ENCODE measurements at places on chromosomes 5 and 9. TPM values are rescaled to one million over a fixed set of nuclear protein-coding genes. Genes with fewer than 3 reads are reported as not detected.

- no peak for DNase-seq
These were observed 94.7 kb downstream of the GCNT1 start for GRCh38 chr9:76553680-76554079.

- DNase-seq = peak; percentile 47
These were observed 19.5 kb upstream of the ARAP3 start for GRCh38 chr5:141701360-141702119.

- no peak for DNase-seq
These were observed 41.4 kb upstream of the PJA2 start for GRCh38 chr5:109451146-109451545.

DNA sequence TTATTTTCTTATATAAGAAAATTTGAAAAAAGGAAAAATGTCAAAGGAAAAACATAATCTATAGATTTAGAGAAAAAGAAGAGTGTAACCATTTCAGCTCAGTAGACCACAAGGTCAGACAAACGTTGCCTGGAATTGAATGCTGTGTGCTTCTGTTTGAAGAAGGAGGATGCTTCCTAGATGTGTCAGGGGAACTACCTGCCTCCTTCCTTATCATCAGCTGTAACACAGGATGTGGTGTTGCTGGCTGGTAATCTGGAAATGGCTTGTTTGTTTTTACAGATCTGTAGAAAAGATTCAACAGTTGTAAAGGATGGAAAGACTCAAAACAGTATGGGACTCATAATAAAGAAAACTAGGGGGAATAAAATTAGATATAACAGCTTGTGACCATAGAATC is 160.7 kb upstream of the MEF2C start:
- DNase-seq = peak; percentile 4

DNA sequence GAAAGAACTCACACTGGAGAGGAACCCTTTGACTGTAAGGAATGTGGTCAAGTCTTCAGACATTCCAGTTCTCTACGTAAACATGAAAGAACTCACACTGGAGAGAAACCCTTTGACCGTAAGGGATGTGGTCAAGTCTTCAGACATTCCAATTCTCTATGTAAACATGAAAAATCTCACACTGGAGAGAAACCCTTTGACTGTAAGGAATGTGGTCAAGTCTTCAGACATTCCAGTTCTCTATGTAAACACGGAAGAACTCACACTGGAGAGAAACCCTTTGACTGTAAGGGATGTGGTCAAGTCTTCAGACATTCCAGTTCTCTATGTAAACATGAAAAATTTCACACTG is 32.6 kb downstream of the MAPK9 start:
- DNase-seq = no peak

DNA sequence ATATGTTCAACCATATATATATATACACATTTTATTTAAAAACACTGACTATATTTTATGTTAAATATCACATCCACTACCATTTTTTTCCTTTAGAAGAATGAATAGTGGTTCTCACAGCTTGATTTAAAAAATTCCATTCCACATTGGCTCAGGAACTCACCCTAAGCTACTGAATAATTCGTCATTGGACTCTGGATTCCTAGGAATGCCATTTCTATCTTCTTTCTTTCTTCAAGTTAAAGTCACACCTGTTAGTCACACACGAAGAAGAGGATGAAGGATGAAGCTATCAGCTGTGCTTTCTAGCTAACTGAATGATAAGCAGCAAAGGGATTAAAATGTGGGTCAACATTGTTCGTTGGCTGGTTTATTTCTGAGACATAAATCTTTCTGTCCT is 7.9 kb downstream of the ELOVL7 start:
- no peak for DNase-seq

DNA sequence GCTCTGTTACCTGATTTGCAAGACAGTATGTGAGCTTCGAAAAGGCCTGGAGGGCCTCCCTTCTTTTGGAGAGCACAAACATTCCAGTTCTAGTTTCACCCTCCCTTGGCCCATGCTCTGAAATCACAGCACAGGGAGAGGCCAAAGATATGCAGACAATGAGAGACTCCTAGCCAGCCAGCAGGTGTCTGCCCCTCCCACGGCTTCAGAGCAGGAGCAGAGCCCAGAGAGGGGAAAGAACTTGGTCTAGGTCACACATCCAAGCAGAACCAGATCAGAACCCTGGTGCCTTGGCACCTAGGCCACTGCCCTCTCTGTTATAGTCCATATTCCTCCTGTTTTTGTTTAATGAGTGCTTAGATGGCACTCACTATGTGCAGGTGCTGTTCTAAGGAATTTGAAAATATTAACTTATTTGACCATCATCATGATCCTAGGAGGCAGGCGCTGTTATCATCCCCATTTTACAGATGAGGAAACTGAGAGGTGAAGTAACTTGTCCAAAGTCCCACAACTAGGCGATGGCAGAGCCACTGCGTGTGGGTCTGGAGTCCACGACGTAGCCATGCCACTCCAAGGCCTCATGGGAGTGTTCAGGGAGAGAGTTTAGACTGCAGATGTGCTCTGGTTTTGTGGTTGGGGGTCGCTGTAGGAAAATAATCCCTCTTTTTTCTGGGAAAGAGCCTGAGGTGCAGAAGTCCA is 27.2 kb downstream of the TMOD1 start:
- no peak for DNase-seq

DNA sequence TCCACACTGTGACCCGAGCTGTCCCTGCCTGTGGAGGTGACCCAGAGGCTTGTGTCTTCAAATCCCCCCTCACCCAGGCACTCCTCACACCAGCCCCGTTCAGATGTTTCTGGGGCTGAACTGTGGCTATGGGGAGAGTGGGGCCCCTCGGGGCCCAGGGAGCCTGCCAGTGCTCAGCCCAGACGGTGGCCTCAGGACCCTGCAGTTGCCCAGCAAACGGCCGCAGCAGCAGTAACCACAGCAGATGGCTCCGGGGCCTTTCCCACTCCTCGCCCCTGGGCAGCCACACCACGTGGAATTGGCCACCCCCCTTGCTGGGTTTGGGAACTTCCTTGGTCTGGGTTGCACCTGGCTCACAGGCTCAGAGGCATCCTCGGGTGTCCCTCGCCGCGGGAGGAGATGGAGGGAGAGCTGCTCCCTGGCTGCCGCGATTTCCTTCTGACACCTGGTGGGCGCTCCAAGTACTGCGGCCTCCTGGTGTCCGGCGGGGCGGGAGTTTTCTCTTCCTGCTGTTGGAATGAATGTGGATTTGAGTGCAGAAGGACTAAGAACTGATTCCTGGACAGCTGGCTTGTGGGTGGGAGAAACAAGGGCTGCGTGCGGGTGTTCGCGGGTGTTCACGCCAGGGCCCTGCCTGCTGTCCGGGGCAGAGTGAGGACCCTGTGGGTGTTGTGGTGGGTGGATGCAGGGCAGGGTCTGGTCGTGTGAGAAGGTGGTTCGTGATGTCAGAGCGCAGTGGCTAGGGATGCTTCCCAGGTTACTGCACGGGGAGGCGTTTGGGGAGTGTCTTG is 97.5 kb downstream of the COL5A1 start:
- DNase-seq = peak; percentile 60

- DNase-seq = no peak
These were observed 274.8 kb upstream of the PANK3 start for GRCh38 chr5:168853972-168854371.

DNA sequence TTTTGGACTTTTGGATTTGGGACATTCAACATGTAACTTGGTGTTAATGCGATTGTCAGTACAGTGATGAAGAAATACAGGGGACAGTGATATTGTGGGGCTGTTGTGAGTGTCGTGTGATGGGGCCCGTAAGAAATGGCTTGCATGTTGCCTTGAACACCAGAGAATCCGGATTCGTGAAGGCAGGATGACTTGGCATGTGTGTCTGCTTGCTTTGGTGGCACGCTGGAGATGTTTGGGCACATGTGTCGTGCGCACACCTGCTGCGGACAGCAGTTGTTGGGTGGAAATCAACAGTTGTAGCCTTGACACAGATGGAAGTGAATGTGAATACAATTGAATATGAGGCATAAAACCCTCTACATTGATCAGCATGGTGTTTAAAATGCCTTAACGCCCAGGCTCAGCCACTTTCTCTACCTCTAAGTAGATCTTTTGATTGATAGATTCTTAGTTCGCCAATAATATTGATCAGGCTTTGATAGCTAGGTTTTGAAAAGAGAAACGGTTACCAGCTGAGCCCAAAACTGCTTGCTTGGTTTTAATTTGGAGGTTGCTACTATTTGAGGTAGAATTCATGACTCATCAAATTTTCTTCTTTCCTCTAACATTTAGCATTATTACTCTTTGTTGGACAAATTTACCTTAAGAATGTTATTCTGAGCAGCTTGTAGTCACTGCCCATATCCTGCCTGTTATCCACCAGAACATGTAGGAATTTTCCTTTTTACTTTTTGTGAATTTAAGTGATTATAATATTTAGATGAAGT is 94.4 kb downstream of the TRIO start:
- no peak for DNase-seq

CACFD1 gene
- total RNA-seq = 0.87 TPM

SNX18 gene
- 4.6 TPM for total RNA-seq

MRPS27 gene
- 93.3 TPM for total RNA-seq

PCDHGA6 gene
- total RNA-seq = 0.14 TPM
